ENCODE measurements at places on chromosomes 5 and 9. TPM values are rescaled to one million over a fixed set of nuclear protein-coding genes. Genes with fewer than 3 reads are reported as not detected.

The GDNF gene
- not detected for total RNA-seq

The CACNA1B gene
- total RNA-seq: 0.05 TPM

The FOXD4 gene
- 0.16 TPM for total RNA-seq

The GFI1B gene
- not detected for total RNA-seq

The CCL19 gene
- 0.30 TPM for total RNA-seq

The MAP1B gene
- 0.26 TPM for total RNA-seq

The ANKRD31 gene
- 0.67 TPM for total RNA-seq

The RNF44 gene
- 62.9 TPM for total RNA-seq

The PELO gene
- 12.8 TPM for total RNA-seq

The EIF4EBP3 gene
- total RNA-seq: 17.3 TPM

The IFNA13 gene
- not detected for total RNA-seq

The SNX2 gene
- total RNA-seq: 56.0 TPM

DNA sequence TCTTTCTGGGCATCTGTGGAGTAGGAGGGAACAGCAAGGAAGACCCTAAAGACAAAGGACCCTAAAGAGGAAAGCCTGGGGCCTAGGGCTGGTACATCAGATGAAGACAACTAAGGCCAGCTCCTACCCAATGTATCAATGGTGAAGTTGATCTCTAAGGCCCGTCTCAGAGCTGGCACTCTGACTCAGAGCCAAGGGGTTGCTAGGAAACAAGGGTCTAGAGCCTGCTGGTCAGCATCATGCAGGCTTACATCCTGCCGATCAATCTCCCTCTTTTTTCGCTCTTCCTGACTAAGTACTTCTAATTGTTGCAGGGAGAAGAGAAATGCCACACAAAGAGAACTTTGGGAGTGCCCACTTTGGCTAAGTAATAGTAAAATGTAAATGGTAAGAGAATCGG is 26.2 kb downstream of the TRIM32 start:
- DNase-seq: no peak

DNA sequence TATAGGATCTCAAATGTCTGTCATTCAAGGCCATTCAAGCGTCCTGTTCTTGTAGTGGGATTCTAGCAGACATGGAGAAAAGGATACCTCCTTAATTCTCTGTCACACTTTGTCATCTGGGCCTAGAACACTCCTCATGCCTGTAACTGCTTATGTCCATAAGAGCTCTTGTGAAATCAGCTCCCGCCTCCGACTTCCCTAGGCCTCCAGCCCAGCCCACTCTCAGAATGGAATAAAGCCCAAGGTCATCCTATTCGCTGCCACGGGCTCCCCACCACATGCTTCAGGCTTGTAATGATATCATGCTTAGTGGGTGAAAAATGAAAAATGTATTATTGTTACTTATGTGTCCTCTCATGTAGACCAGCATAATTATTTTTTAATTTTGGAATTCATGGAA is 632.5 kb downstream of the ISL1 start:
- no peak for DNase-seq

DNA sequence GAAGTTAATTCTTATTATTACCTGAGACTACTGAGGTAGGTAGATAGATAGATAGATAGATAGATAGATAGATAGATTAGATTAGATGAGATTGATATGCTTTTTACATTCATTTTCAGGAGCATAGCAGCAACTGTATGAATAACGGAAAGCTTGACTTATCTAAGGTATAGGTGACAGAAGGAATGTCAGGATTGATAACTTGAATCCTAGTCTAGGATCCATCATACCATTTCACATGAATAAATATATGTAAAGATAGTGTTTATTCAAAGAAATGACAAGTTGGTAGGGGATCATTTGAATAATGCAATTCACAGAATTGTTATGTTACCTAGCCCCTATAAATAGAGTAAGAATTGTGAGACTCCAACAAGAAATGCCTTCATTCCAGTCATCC is 1008.2 kb downstream of the CDH12 start:
- DNase-seq: no peak

DNA sequence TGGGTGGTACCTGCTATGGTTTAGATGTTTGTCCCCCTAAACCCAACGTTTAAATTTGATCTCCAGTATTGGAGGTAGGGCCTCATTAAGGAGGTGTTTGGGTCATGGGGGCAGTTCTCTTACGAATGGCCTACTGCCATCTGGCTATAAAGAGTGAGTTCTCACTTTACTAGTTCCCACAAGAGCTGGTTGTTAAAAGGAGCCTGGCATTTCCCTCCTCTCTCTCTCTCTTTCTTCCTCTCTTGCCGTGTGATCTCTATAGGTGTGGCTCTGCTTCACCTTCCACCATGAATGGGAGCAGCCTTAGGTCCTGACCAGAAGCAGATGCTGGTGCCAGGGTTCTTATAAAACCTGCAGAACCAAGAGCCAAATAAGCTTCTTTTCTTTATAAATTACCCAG is 193.2 kb upstream of the CDH6 start:
- no peak for DNase-seq

DNA sequence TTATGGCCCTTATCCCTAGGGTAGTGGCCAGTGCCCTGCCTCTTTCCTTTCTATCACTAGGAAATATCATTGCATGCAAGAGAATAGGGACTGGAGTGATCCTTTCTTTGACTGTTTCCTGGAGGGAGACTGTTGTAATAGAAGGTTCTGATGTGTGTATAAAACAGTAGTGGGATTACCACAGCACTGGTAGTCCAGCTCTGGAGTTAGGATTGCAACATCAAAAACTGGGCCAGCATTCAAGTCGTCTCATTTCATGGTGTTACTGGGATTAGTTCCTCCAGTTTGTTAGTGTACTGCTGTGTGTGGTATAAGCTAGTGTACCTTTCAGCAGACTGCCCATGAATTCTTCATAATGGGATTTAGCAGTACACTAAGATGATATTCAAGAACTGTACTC is 45.8 kb downstream of the KIAA1958 start:
- DNase-seq: no peak

DNA sequence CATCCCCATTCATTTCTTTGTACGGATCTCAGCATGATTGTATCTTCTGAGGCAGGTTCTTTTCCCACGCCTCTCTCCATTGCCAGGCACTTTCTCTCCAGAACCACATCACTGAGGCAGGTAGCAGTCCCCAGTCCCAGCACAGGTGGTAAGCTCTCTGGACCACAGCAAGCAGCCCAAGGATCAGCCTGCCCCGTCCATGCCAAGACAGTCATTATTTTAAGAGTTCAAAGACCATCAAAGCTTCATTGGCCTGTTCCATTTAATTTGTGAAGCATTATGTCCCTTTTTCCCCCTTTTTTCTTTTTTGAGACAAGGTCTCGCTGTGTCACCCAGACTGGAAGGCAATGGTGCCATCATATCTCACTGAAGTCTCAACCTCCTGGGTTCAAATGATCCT is 171.7 kb downstream of the AUH start:
- no peak for DNase-seq

DNA sequence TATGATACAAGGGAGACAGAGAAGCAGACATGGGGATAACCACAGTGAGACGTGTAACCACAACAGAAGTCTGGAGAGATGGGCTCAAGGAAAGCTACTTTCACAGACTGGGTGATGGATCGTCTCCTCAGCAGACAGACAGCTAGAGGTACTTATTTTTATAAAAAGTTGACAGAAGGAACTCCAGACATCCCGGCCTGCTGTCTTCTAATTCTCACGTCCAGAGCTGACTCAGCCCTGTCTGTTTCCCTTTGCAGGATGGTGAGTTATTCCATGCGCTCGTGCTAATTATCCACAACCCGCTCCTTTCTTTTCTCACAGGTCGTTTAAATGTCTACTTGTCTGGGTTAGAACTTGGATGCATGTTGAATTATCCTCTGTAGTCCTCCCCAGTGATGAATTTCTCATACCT is 304.5 kb downstream of the CWC27 start:
- no peak for DNase-seq

GRCh38 chr9:16824545-16825330 is 45.7 kb downstream of the BNC2 start:
- DNase-seq: no peak

DNA sequence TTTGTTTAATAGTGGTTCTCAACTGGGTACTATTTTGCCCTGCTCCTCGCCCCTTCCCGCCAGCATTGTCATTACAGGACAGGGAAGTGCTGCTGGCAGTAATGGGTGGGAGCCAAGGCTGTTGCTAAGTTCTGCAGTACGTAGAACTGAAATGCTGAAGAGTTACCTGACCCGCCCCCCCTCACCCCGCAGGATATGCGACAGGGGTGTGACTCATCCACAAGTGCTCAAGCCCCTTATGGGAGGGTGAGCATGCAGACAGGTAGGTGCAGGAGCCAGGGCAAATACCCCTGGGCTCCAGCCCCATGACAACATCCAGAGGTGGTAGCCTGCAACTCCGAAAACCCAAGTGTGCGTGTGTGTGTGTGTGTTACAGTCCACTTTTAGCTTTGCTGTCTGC is 35.7 kb downstream of the LRRC70 start:
- no peak for DNase-seq

GRCh38 chr9:133897675-133898074 is 94.4 kb downstream of the VAV2 start:
- DNase-seq: no peak

- DNase-seq: no peak
Observed at GRCh38 chr5:116320486-116320885, 235.7 kb downstream of the COMMD10 start.

- no peak for DNase-seq
Observed at GRCh38 chr9:15113288-15113687, 193.7 kb downstream of the TTC39B start.

DNA sequence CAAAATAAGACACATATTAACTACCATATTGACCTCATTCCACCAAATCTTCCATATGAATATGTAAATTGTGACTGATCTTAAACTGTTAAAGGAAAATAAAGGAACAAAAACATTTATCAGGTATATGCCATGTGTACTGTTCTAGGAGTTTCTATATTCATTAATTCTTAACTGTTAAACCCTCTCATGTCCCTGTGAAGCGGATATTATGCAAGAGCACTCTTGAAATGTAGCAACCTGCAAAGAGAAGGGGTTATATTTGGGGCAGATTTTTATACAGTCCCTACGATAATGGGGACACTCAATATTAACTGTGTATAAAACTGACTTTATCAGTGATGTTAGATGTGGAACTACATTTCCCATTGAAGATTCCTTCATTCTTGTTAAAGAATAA is 184.9 kb upstream of the OR13F1 start:
- DNase-seq: no peak

GRCh38 chr9:33416996-33417395 is 14.6 kb upstream of the AQP7 start:
- DNase-seq: peak; percentile 45

DNA sequence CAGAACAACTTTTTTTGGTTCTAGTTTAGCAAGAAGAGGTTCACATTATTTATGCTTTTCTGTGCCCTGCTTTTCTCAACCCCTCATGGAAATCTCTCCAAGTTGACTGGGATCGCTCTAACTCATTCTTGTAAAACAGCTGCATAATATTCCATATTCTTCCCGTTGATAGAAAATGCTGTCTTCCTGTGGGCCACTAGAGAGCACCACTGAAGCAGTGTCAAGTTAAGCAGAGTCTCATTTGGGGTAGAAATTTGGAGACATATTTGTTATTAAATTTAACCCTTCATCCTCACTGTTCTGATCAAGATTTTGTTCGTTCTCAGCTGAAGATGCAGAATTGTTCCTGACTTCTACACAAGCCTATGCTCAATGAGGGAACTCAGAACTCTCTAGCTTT is 140.1 kb downstream of the CEMIP2 start:
- DNase-seq: no peak

DNA sequence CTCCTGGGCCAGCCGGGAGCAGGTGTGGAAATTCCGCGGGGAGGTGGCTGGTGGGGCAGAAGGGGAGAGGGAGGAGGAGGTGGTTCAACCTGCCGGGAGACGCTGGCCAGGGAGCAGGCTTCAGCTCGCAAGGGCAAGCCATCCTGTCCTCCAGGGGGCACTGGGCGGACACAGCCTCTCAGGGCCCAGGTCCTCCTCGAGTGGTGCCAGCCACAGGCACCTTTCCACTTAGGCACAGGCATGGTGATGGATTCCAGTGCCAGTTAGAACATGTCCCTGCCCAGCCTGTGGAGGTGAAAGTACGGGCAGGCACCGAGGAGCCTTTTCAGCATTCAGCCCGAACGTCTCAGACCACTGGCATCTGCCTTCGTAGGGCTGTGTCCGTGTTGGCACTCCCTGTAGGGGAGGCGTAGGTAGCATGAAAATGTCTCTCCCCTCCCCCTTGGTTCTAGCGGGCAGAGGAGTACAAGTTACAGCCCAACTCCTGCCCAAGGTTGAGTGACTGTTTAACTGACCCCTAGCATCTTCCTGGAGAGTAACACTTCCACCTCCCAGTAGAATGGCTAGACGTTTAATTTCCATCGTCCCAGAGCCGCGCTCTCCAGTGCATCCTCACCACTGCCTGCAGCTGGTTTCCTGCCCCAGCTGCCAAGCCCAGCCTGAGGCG is 48.9 kb downstream of the DAB2IP start:
- DNase-seq: peak; percentile 44

- no peak for DNase-seq
Observed at GRCh38 chr5:71533615-71534014, 53.5 kb upstream of the MCCC2 start.

DNA sequence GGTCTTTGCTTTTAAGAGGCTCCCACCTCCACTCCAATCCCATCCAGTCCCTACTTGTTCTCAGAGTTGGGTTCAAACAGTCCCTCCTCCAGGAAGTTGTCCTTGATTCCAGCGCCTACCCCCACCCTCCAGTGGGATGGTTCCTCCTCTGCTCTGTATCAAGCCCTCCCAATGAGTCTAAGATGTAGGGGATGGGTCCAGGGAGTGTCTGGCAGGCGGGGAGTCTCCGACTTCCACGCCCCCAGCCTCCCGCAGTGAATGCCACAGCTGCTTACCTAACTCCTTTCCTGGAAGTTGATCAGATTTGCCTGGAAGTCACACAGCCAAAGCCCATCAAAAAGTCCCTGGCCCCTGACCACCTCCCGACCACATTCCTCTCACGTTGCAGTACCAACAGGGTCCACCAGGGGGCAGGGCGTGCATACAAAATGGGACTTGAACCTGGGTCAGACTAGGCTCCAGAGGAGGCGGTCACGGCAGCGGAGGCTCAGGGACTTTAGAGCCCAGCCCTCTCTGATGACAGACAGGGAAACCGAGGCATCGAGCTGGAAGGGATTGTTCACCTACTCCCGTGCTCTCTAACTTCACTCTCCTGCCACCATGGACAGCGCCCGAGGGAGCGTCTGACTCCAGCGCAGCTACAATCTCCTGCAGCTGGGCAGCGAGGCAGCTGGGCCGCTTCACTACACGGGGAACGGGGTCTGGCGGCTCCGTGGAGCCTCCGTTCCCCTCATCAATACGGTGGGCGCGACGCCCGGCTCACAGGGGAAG is 25.0 kb upstream of the TDRD7 start:
- peak; percentile 86 for DNase-seq

DNA sequence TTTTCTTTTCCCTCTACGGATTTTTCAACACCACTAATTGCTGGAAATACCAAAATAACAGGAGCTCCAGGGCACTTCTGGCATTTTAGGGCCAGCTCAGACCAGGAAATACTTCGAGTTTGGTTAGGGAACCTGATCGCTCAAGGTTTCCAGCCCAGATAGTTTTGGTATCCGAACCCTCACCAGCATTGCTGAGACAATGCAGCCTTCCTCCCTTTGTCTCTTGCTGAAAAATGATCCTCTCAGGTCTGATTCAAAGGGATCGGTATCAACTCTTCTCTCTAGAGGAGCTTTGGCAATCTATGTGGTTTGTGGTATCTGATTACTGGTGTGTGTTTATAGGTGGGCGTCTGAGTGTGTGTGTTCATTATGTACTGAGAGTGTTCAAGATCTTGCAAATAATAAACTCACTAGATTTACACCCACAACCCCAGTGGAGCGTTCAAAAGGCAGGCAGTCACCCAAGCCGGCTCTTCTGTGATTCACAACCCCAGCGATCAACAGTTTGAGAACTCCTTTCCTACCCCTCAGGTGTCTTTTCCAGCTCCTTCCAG is 122.8 kb upstream of the EGFLAM start:
- no peak for DNase-seq

GRCh38 chr9:125674981-125675973 is 31.7 kb downstream of the MAPKAP1 start:
- no peak for DNase-seq
